Activated T-cell treated with anti-CD3 and anti-CD28 coated beads for 1 hour (primary cell): ENCODE measurements at places on chromosomes 5 and 9.

DNA sequence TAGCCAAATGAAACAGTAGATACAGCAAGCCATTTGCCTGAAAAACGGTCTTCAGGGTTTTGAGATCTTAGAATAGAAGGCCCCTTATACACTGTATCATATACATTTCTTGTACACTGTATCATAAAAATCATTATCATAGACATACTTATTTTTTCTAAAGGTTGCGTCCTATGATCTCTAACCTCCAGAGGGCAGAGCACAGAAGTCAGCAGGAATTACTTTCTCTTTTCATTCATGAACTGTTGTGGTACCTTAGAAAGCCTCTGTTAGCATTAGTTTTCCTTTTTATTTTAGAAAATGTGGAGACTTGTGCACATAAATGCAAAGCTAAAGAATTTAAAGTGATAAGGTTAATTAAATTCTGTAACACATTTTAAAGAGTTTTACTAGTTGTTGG, 115.4 kb downstream of the OXCT1 start:
- no peak for DNase-seq

GRCh38 chr5:153891394-153891793, 147.3 kb downstream of the FAM114A2 start:
- DNase-seq, result no peak

GRCh38 chr9:5231212-5231611, at the start of gene INSL4:
INSL4 (plus strand) TSS chr9:5231419; CDS start chr9:5231524, 105 bp downstream.
- no peak for DNase-seq

DNA sequence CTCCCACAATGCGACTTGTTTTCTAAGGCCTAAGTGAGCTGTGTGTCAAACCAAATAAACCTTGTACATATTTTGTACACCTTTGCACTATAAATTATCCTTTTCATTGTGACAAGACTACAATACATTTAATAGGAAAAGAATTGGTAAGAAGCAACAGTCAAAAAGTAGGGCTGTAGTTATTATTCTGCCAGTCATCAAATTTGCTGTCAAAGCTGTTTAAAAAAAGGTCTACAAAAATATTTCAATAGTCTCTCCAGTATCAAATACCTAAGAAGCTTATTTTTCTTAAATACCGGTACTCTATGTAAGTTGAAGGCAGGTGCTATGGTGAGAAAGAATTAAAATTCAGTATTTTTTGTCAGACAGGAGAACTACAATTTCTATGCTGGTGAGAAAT, 40.5 kb downstream of the TLE1 start:
- no peak for DNase-seq

DNA sequence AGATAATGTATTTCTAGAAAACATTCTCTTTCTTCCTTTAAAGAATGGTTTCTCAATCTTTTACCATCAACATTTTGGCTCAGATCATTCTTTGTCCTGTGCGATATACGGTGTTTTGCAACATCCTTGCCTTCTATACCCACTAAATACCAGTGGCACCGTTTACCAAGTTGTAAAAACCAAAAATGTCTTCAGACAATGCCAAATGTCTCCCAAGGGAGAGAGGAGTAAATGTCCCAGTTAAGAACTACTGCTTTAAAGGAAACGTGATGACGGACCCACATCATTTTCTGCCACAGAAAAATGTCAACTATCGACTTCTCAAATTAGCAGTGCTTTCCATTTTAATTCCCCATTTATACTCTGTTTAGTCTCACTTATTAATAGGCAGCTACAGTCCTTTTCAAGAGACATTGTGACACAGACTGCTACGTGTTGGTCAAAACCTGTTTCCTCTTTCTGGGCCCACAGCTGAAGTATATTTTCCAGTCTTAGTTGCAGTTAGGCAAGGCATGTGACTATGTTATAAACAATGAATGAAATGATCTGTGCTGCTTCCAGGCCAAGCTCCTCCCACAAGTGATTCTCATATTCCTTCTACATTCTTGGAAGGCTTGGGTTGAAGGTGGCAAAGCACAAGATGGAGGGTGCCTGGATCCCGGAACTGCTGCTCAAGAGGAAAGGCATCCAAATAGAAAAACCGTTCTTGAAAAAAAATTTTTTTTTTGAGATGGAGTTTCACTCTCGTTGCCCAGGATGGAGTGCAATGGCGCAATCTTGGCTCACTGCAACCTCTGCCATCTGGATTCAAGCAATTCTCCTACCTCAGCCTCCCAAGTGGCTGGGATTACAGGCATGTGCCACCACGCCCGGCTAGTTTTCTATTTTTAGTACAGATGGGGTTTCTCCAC, 8.8 kb downstream of the PRXL2C start:
- no peak for DNase-seq

DNA sequence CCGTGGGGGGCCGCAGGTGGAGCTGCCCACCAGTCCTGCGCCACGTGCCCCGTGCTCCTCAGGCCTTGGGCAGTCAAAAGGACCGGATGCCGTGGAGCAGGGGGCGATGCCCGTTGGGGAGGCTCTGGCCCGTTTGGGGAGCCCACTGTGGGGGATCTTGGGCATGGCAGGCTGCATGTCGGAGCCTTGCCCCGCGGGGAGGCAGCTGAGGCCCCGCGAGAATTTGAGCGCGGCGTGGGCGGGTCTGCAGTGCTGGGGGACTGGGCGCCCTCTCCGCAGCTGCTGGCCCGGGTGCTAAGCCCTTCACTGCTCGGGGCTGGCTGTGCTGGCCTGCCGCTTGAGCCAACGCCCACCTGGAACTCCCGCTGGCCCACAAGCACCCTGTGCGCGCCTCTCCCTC, 445.6 kb upstream of the EDIL3 start:
- DNase-seq, result no peak

GRCh38 chr5:74567411-74567995, 73.0 kb downstream of the ENC1 start:
- DNase-seq, result no peak

- no peak for DNase-seq
Observed at GRCh38 chr9:134658378-134658955, 16.9 kb downstream of the COL5A1 start.

DNA sequence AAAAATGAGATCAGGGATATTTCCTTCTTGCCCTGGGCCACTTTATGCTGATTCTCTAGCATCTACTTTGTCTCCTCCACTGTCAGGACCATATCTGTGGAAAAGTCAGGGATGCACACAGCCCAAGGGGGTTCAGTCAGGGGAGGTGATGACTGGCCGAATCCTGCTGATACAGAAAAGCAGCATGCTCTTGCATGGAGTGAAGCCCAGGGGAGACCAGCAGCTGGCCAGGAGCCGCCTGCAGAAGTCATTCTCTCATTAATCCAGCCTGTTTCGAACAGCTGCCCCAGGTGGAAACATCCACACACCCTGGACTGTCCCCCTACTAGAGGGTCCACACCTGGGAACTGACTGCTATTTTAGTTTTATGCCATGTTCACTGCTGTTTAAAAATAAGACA, 177.1 kb downstream of the ATP10B start:
- no peak for DNase-seq

DNA sequence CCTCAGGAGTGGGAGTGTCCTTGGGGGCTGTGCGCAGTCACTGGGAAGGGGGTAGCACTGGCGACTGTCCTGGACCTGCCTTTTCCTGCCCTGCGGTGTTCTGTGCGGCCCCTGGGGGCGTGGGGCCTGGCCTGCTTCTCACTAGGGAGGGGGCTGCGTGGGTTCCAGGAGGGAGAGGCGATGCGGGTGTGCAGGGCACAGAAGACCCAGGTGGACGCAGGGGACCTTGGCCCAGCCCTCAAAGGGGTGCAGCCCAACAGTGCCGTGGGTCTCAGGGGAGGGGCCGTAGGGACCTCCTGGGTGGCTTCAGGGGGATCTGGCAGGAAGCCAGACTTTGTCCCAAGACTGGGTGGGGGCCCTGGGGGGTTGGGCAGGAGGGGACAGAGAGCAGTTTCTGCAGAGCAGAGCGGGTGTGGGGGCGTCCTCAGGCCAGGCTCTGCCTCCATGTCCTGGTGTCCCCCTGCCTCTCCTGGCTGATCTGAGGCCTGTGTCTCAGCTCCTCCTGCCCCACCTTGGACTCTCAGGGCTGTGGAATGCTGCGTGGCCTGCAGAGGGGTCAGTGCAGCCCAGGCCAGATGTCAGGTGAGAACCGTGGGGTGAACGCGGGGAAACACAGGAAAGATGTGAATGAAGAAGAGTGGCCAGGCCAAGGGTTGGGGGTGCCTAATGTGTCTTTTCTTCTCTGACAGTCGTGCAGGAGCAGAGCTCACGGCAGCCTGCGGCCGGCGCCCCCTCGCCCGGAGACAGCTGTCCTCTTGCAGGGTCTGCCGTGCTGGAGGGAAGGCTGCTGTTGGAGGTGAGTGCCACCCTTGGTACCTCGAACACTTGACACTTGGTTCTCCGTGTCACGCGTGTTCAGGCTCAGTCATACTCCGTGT, 54.6 kb downstream of the AHRR start:
- no peak for DNase-seq

DNA sequence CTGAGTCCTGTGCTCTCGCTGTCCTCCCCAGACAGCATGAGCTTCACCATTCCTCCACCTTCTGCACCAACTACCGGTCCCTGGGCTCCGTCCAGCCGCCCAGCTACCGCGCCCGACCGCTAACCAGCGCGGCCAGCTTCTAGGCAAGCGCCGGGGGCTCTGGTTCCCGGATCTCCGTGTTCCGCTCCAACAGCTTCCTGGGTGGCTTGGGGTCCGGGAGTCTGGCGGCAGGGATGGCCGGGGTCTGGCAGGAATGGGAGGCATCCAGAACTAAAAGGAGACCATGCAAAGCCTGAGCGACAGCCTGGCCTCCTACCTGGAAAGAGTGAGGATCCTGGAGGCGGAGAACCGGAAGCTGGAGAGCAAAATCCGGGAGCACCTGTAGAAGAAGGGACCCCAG, 613.1 kb upstream of the PTGER4 start:
- DNase-seq, result no peak

DNA sequence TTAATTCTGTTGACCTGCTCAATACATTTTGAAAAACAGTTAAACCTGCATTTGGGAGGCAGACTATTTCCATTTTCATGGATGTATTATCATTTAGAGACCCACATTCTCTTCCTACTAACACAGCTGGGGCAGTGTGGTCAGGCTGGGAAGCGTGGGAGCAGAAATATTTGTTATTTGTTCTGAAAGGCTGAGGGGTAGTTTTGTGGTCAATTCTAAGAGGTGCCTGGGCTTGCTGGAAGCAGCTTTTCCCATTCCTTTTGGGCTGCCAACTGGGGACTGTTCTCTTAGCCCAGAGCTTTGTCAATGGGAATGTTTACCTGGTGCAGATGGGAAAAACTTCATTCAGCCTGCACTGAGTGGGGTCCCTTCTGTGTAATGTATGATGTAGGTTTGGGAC, 171.4 kb upstream of the DAP start:
- DNase-seq, result no peak

- no peak for DNase-seq
Observed at GRCh38 chr9:82606492-82607382, 456.2 kb downstream of the RASEF start.

DNA sequence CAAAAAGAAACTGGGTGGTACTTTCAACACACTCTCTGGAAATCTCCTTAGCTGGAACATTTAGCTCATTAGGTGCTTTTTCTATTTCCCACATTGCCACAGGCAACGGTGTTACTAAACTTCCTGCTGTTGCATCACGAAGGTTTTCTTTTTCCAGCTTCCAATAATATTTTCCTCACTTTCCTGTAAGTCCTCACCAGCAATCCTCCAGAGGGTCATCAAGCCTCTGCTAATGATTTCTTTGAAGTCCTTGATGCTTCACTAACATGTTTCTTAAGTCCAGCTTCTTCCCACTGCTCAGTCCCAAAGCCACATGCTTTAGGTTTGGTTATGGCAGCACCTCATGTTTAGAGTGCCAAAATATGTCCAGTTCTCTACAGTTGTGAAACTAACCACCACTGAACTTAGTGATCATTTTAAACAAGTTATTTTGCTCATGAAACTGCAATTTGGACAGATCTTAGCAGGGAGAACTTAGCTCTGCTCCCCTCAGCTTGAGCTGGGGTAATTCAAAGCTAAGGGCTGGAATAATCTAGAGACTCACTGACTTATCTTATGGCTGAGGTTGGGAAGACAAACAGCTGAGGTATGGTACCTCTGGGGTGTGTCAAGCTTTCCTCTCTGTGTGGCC, 39.9 kb upstream of the RETREG1 start:
- no peak for DNase-seq

DNA sequence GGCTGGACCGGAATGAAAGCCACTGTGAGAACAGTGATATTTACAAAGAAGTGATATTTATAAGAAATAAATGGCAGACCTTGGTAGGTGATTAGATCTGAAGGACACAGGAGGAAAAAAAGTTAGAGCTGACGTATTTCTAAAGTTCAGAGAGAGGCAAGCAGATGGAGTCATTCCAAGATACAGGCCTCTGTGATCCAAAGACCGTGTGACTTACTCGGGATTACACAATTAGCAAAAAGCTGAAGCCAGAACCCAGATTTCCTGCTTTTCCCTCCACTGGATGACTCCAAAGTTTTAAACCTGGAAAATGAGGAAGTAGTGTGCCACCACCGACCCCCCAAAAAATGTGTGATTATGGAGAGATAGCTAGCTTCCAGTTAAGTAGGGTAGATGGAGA, 3.1 kb upstream of the DOCK8 start:
- no peak for DNase-seq

GRCh38 chr5:79487251-79487650, 26.7 kb downstream of the HOMER1 start:
- no peak for DNase-seq

DNA sequence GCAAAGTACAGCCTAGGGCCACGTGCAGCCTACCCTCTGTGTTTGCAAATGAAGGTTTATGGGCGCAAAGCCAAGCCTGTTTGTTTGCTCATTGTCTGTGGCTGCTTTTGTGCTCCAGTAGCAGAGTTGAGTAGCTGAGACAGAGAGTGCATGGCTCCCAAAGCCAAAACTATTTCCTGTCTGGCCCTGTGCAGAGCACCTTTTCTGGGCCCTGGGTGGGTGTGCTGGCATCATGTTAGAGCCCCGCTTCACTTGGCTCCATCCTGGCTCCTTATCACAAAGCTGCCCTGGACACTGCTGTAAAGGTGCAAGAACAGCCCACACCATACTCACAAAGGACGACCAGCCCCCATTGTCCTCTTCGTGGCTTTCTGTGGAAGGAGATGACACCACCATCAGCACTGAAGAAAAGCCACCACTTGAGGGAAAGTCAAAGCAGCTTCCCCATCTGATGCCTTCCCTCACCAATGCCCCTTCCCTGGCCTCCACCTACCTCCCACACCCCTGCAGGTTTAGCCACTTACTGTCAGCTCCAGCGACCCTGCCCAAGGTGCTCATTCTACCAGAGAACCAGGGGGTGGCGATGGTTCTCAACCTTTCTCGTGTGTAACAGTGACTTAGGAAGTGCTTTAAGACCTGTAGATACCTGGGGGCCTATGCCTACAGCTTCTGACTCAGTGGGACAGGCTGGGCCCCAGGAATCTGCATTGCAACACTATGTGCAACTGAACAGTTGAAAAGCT, 23.4 kb downstream of the LCP2 start:
- DNase-seq, result peak; percentile 50

DNA sequence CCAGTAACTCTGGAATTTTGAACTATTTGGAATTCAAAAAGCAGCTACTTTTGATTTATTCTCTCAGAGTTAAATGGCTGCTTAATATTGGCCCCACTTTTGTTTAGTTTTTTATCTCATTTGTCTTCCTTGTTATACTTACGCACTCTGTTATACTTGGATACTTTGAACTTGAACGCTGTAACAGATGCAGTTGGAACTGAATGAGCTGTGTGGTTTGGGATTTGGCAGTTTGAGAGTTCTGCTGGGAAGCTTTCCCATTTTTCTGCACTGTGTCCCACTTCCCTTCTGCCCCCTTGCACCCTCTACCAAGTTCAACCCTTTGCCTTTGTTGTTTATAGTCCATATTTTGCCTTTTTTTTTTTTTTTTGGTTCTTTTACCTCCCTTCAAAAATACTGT, 3.8 kb downstream of the RHOBTB3 start:
- no peak for DNase-seq
